ENCODE measurements at places on chromosomes 11 and 22.

DNA sequence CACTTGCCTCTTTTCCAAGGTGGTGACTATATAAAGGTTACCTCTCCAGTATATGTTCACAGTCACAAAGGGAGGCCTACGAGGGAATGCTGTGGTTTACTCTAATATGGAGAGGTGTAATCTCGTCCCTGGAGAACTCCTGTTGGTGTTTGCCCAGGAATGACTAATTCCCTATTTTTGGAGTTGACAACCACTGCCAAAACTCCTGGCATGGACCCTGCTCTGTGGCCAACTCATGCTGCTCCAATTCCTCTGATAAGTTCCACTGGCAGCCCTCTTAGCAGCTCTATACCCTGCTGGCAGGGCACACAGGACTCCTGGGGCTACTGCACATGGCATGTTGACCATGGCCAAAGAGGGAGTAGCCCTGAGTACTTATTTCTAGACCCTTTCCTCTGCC, 418.7 kb upstream of the ANO5 start:
- no peak for DNase-seq

DNA sequence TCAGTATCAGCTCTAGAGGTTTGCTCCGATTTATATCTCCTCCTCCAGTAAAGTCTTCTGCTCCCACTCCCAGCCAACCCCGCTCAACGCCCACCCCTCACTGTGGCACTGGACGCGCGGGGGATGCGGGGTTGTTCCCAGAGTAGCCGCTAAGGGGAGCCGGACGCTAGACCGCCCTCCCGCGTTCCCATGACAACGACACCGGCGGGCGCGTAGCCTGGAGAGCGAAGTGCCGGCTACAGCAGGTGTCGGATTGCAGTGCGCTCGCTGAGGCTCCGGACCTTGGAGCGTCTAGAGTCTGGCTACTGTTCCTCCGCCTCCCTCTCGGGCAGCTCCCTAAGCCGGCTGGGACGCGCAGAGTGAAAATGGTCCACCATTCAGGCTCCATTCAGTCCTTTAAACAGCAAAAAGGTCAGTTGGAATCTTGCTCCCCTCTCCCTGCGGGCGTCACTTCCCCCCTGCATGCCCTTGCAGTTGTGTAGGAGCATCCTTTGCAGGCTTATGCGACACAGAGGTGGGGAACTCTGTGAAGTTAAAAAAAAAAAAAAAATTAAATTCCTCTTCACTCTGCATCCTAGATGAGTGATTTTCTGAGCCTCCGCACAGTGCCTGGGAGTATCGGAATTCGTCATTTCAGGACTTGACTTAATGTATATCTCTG, at the start of gene ANO3:
ANO3 (plus strand) TSS at position 220 of the 661 bp plus-strand sequence; CDS start at position 366, 146 bp downstream.
- DNase-seq: peak; percentile 25

- DNase-seq: no peak
Observed at GRCh38 chr11:63821411-63821810, 8.2 kb downstream of the SPINDOC start.

DNA sequence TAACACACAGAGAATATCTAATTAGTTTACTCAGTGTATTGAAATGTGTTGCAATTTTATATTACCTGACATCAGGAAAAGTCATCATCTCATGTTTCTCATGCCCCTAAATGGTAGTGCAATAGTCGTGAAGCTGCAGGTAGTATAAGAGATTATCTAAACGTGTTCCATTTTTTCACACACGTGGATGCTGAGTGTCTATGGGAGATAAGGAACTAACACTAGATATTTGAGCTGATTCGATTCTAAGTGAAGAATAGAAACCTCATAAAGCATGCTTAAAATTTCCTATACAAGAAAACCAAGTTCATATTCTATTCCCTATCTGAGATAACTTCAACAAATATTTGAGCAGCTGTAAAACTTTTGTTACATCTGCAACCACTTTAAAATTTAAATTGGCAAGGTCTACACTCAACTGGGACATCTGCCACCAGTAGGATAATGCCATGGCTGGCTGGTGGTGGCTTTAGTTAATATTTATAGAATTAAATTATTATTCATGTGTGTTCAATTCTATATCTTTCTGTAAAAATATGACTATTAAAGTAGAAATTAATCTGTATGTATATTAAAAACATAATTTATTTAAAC, 388.8 kb downstream of the LUZP2 start:
- no peak for DNase-seq

- DNase-seq: no peak
Observed at GRCh38 chr11:91187314-91187713, 964.5 kb upstream of the CHORDC1 start.
